ENCODE measurements at places on chromosomes 5 and 9. TPM values are rescaled to one million over a fixed set of nuclear protein-coding genes. Genes with fewer than 3 reads are reported as not detected.

CKMT2 gene
- 1.2 TPM for total RNA-seq

DNA sequence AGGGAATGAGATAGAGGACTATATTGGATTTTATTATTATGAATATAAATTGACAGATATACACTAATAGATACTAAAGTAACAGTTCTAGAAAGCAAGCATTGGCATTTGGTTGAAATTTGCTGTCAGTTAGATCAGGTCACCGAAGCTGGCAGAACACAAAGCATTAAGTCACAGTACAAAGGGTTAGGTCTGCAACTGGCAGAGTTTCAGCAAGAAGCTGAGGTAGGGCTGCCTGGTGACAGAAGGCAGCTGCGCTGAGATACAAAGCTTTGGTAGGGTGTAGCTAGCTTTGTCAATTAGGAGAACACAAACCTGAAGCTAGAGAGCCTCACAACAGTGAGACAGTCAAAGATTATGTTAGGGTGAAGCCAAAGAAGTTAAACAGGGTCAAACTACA is 6.3 kb upstream of the CSNK1G3 start:
- DNase-seq = no peak

TLE1 gene
- total RNA-seq = 84.1 TPM

CXXC5 gene
- total RNA-seq = 154 TPM

- no peak for DNase-seq
These were observed 48.8 kb downstream of the POC5 start for GRCh38 chr5:75668445-75668844.
